ENCODE measurements at places on chromosomes 1 and 21.

DNA sequence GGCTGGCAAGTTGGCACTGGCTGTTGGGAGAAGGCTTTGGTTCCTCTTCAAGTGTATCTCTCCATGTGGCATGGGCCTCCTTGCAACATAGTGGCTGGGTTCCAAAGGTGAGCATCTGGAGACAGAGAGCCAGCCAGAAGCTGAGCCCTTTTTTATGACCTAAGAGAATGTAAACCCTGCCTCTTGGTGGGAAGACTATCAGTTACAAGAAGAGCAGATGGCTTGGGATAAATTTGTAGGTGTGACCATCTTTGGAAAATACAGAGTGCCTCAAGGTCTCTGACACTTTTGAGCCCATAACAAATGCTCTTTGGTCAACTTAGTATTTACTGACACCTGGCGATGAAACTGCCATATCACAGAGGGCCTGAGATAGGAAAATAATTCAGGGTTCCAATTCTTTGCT lies 31.4 kb upstream of the PRELP start:
- no peak for DNase-seq

DNA sequence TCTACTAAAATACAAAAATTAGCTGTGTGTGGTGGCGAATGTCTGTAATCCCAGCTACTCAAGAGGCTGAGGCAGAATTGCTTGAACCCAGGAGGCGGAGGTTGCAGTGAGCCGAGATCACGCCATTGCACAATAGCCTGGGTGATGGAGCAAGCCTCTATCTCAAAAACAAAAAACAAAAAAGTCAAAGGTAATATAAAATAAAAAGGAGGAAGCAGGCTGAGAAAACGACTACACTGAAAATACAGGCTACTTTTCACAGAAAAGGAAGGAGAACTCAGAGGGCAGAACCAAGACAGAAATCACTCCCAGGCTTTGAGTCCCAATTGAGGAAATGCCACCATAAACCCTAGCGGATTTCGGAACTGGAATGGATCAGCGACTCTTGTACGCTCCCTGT lies 5.9 kb upstream of the A3GALT2 start:
- DNase-seq: no peak

GRCh38 chr21:44930543-44930981 lies 9.3 kb upstream of the SLX9 start:
- DNase-seq: no peak

GRCh38 chr1:41615316-41615715 lies 130.8 kb upstream of the EDN2 start:
- no peak for DNase-seq

GRCh38 chr1:4079815-4080214 lies 179.7 kb upstream of the C1orf174 start:
- DNase-seq: no peak

- DNase-seq: no peak
These were observed 439.1 kb upstream of the VAMP3 start for GRCh38 chr1:7331926-7332535.

- no peak for DNase-seq
These were observed 60.6 kb downstream of the WNT9A start for GRCh38 chr1:227886993-227887696.

DNA sequence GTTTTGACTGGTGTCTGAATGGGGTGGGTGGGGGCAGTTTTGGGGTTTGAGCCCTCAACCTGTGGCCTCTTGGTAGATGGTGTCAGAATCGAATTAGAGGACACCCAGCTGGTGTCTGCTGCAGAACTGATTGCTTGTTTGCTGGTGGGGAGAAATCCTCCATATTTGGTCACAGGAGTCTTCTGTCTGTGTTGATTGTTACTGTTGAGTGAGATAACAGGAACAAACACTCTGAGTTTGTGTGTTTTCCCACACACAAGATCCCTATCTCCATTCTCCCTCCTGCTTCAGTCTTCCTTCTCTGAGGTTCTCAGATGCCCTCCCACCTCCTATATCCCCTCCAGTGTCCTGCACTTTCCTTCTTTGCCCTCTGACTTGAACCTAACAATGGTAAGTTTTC lies 19.1 kb upstream of the CGN start:
- DNase-seq: no peak

DNA sequence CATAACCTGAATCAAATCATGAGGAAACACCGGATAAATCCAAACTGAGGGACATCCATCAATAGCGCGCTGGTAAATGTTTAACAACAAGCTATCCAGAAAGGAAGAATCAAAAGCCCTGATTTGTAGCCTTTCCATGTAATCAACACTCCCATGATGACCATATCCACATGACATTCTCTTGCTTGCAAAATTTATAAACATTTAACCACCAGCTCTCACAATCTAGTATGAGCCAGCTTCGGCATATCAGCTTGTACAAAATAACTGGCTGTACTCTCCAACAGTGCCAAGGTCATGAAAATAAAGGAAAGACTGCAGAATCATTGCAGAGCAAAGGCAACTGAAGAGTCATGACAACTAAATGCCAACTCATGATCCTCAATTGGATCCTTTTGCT lies 15.7 kb downstream of the HSD11B1 start:
- no peak for DNase-seq

- DNase-seq: no peak
These were observed 30.0 kb upstream of the EPS8L3 start for GRCh38 chr1:109793486-109794318.

GRCh38 chr1:191831572-191831971 lies 326.7 kb upstream of the RGS18 start:
- DNase-seq: no peak

GRCh38 chr1:40244138-40244744 lies 3.5 kb upstream of the TMCO2 start:
- DNase-seq: no peak

- no peak for DNase-seq
These were observed 9.9 kb upstream of the DISC1 start for GRCh38 chr1:231616667-231617066.

- no peak for DNase-seq
These were observed 130.3 kb upstream of the ATP1A1 start for GRCh38 chr1:116242741-116243140.

GRCh38 chr1:234515821-234516241 lies 36.9 kb upstream of the TARBP1 start:
- no peak for DNase-seq

GRCh38 chr1:14535619-14536355 lies 62.7 kb upstream of the KAZN start:
- DNase-seq: no peak

DNA sequence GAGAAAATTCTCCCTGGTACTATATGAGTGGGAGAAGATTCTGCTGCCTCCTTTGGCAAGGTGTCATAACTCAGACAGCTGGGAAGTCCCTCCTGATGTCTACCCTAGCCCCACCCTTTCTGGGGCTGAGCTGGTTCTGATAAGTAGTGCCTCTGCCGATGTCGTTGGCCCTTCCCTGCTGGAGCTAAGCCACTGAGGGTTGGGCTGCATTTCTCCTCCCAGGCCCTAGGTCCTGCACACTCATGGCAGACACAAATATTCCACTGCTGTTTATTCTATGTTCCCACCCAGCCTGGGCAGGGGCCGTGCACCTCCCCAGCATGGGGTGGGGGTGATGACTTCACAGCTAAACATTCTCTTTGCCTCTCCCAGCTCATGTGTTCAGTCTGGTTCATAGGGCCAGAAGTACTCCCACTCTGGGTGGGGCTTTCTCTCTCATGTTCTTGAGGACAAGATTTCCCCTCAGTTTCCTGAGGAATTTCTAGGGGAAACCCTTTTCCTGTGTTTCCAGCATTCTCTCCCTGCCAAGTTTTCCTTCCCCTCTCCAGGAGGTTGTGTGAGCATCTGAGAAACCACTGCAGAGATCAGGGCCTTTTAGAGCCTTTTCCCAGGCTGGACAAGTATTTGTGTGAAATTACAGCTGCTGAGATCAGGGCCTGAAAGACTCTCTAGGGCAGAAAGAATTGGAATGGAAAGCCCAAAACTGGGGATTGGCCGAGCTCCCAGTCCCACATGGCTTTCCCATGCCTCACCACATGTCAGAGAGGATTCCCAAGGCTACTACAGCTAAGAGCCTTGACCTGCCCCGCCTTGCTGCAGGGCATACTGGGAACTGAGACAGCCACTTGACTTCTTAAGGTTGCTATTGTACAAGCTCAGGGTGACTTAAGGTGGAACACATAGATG lies 66.2 kb downstream of the ATP2B4 start:
- no peak for DNase-seq

DNA sequence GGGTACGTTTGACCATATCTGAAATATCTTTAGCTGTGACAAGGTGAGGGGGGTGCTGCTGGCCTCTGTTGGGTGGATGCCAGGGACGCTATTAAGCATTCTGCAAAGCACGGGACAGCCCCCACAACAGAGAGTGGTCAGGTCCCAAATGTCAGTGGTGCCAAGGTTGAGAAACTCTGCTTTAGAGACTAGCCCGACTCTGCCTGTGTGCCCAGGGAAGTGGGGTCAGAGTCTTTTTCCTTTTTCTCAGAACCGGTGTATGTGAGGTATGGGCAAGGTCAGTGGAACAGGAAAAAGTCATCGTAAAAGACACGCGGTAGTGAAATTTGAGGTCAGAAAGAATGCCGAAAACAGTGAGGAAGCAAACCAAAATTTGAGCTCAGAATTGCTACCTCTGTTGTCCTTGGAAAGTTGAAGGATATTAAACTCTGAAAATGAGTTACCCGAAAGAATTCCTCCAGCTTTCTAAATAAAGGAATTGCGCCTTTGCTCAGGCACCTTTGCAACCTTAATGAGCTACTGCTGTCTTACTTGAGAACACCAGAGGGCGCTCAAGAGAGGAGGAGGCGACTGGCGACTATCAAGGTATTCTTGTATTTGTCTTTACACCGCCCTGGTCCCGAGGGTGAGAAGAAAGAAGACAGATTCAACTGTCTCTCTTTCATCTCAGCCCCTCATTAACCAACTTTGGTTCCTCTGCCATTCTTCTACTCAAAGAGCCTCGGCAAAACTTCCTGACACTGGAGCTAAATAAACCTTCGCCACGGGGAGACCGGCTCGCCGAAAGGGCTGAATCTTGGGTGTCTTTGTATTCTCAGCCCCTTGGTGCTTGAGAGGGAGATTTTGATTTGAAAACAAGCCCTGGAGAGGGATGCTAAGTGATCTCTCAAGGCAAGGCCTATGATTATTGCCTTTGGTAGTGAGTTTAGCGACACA lies 85.4 kb upstream of the OLIG2 start:
- no peak for DNase-seq

DNA sequence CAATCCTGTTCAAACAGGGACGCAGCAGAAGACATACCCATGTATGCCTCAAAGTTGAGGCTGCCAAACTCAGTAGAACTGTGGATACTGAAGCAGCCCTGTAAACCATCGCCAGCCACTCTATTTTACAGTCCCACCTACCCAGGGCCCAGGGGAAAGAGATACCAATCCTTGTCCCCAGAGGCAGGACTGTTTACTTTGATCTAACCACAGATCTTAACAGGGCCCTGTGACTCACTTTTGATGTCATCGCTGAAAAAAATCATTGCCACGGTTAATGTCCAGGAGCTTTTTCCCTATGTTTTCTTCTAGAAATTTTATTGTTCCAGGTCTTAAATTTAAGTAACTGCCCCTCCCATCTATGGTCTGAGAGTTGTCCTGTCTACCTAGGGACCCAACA lies 538.4 kb upstream of the NCAM2 start:
- DNase-seq: no peak

- no peak for DNase-seq
These were observed 187.0 kb downstream of the TPR start for GRCh38 chr1:186188004-186188539.

DNA sequence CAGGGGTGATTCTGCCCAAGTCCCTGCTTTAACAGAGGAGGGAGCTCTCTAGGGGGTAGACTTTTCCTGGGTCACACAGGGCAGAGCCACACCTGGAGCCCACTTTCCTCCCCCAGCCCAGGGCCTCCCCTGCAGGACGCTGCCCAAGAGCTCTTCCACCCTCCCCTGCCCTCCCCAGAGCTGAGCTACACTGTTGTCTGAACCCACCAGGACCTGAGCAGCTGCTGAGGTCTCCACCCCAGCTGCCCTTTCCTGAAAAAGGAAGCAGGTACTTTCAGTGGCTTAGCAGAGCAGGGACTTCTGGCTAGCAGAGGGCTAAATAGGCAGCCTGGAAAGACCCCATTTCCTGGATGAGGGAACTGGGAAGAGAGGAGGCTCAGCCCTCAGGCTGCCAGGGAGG lies 169.3 kb upstream of the ETV3 start:
- no peak for DNase-seq

DNA sequence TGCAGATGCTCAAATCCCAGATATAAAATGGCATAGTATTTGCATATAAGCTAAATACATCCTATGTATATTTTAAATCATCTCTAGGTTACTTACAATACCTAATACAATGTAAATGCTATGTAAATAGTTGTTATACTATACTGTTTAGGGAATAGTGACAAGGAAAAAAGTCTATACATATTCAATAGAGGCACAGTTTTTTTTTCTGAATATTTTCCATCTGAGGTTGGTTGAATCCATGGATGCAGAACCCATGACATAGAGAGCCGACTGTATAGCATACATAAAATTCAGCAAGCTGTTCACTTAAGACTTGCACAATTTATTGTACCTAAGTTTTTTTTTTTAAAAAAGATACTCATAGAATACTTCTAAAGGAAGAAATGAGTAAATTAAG lies 6.5 kb downstream of the TAF13 start:
- DNase-seq: no peak

DNA sequence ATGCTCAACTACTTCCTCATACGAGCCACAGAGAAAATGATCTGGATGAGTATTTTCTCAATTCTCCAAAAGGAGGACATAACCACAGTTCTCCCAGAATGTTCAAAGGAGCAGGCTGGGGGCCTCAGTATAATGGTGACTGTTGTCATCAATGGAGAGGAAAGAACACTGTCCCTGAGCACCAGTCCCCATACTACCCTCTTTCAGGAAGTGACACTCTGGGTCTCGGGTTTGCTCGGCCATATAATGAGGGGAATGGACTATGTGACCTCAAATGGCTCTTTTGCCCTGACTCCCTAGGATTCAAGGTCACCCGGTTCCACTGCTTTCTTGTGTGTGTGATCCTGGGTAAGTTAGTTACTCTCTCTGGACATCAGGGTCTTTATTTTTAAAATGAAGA lies 22.8 kb downstream of the SLC9A1 start:
- DNase-seq: no peak

Data from right renal cortex interstitium (tissue), 3 donors.